ENCODE measurements at places on chromosomes 7 and 10.

DNA sequence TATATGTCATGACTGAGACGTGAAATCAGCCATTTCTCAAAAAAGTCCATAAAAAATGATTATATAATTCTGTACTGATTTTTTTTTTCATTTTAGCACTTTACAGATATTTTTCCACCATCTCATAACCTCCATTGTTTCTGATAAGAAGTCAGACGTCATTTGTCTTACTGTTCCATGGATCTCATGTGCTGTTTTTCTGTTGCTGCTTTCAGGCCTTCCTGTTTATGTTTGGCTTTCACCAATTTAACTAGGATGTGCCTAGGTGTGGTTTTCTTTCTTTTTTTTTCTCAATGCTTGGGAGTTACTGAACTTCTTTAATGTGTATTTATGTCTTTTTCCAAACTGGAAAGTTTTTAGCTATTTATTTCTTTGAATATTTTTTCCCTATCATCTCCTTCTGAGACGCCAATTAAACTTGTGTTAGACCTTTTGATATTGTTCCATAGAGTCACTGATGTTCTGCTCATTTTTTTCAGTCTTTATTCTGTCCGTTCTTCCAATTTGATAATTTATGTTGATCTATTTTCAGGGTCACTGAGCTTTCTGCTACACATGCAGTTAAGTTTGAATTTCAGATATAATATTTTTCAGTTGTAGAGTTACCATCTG is 43.3 kb downstream of the TAF3 start:
- DNase-seq, result no peak

DNA sequence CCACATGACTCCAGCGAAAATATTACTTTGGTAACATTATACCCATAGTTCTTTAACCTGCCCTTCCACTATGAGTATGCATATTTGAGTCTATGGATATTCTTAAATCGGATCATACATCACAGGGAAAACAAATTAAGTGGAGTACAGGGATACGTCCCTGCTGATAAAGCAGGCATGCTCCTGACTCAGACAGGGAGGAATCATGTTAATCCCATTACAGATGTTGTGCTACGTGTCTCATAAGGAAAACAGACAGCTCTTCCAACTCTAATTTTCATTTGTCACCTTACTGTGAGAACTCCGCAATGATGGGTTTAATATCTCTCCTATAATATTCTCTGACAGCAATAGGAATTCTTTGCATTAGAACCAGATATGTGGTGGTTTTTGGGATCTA is 469.5 kb upstream of the POM121L12 start:
- DNase-seq, result no peak

GRCh38 chr7:209906-210305 is 17.5 kb downstream of the FAM20C start:
- DNase-seq, result no peak

- DNase-seq, result no peak
Observed at GRCh38 chr10:23088609-23089008, 6.8 kb upstream of the MSRB2 start.

- DNase-seq, result peak; percentile 38
Observed at GRCh38 chr10:33330543-33331378, 3.7 kb downstream of the NRP1 start.

- DNase-seq, result no peak
Observed at GRCh38 chr10:131280101-131280500, 31.4 kb downstream of the TCERG1L start.

DNA sequence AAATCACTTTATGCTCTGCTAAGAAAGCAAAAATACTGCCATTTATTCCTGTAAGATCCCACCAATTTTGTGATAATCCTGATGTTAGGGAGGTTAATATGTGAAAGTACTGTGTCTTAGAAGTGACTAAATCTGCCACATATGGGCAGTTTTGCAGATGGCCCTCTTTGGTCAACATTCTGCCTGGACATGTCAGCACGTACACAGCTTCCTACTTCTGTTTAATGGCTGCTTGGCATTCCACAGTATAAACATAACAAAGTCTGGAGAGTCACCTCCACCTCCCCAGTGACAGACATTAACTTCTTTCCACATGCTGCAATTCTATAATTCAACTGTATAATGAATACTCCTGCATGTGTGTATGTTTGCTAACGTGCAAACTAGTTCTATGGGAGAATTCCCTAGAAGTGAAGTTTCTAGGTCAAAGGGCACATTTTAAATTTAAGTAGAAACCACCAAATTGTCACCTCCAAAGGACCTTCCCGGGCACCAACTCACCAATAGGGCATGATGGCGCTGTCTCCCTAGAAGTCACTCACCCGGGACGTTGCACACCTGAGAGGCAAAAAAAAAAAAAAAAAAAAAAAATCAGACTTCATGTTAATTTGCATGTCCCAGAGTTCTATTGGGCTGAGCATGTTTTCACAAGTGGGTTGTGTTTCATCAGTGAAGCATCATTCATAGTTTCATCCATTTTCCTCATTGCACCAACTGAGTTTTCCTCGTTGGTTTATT is 38.9 kb downstream of the MKI67 start:
- no peak for DNase-seq

DNA sequence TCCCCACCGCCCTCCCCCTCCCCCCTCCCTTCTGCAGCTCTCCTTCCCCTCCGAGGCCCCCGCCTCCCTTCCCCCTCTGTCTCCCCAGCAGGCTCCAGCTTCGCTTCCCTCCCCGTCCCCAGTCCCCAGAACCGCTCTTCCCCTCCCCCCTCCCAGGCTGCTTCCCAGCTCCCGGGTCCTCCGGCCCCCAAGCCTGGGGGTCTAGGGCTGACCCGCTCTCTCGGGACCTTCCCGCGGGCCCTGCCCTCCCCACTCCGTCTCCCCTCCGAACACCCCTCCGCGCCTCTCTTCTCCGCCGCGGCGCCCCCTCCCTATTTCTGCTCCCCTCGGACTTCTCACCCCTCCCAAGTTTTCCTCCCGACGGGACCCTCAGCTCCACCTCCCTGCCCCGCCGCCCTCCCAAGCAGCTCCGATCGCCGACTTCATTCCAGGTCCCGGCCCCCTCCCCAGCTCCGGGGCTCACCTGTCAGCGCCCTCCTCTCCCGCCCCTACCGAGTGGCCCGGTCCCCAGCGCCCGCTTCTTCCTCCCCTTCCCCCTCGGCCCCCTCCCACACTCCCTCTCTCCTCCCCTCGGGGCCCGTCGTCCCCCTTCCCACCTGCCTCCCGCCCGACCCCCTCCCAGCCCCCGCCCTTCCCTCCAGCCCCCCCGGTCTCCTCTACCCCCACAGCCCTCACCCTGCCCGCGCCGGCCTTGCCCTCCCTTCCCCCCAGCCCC is 990 bp downstream of the ZNF467 start:
- DNase-seq, result no peak

- no peak for DNase-seq
Observed at GRCh38 chr10:23081891-23082290, 13.5 kb upstream of the MSRB2 start.

- DNase-seq, result no peak
Observed at GRCh38 chr7:46603780-46604179, 682.7 kb upstream of the IGFBP3 start.

- DNase-seq, result no peak
Observed at GRCh38 chr7:101882595-101883564, 65.5 kb downstream of the CUX1 start.

DNA sequence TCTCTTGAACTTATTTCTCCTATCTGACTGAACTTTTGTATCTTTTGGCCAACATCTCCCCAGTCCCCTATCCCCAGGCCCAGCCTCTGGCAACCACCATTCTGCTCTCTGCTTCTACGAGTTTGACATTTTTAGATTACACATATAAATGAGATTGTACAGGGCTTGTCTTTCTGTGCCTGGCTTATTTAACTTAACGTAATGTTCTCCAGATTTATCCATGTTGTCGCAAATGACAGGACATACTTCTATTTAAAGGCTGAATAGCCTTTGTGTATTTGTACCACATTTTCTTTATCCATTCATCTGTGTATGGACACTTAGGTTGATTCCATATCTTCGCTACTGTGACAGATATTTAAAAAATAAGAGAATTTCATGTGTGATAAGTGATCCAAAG is 98.6 kb downstream of the LSMEM1 start:
- DNase-seq, result no peak

GRCh38 chr10:14296065-14296709 is 34.5 kb downstream of the FRMD4A start:
- no peak for DNase-seq

- no peak for DNase-seq
Observed at GRCh38 chr7:111413739-111414138, 148.6 kb downstream of the IMMP2L start.

DNA sequence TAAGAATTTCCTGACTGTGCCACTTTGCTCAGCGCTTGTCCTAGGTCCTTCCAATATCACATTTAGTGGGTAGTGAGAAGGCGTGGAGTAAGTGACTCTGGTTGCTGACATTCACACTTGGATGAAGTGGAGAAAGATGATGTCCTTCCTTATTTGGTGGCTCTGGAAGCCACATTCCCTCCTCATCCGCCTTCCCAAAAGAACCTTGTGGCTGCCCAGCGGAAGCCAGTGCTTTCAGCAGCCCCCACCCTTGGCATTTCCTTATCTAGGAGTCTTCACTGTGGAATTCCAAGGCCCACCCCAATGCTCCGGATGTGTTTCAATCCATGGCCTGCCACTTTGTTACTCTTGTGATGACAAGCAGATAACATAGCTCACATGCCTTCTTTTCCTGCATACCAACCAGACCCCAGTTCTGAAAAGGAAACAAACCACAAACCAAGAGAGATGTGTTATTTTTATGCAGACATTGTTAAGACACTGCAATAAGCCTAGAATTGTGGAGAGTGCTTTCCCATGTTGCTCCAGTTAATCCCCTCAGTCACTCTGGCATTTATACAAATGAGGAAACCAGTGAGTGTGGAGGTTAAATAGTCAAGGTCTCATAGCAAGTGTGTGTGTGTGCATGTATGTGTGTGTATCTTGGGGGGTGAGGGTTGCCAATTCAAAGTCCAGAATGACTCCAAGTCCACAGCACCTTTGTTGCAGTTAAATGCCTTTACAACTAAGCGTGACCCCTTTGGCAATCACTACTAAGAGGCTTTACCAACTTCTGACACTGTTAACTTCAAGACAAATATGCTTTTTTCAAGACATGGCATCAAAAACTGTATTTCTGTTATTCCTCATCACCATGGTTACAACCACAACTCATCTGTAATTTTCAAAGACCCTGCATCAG is 10.3 kb upstream of the ANKRD1 start:
- no peak for DNase-seq

GRCh38 chr7:97697396-97697795 is 34.5 kb upstream of the TAC1 start:
- no peak for DNase-seq

DNA sequence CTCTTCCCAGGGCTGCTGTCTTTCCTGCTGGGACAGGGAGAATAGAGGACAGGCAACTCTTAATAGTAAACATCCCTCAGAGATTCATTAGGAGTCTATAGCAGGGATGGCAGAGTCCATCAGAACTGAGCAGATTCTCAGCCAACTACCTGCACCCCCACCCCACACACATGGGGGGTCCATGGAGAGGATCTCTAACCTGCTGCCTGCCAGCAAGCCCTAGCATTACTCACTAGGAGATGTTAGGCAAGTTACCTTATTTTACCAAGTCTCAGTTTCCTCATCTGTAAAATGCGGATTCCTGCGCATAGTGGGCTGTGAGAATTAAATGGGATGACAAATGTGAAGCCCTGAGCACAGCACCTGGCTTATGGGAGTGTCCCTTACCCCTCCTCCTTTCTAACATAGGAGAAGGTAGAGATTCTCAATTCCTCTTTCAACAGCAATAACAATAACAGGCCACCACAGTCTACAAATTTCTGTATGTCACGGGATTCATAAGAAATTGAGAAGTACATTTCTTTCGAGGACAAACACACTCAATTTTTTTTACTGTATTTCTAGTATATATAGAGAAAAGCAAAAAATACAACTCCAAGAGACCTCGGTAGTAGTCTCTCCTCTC is 23.8 kb upstream of the WDR11 start:
- no peak for DNase-seq

- DNase-seq, result no peak
Observed at GRCh38 chr7:43943417-43944187, 17.4 kb downstream of the UBE2D4 start.

GRCh38 chr10:102514487-102515311 is 10.9 kb downstream of the SUFU start:
- DNase-seq, result no peak

Measured in stimulated activated CD8-positive, alpha-beta memory T cell treated with anti-CD3 and anti-CD28 coated beads, Interleukin-4, amount 100 ng/mL, for 1 hour (primary cell).